ENCODE measurements at places on chromosomes 2 and 18.

- DNase-seq = no peak
Measured at GRCh38 chr2:101354420-101355311, 32.6 kb downstream of the CREG2 start.

DNA sequence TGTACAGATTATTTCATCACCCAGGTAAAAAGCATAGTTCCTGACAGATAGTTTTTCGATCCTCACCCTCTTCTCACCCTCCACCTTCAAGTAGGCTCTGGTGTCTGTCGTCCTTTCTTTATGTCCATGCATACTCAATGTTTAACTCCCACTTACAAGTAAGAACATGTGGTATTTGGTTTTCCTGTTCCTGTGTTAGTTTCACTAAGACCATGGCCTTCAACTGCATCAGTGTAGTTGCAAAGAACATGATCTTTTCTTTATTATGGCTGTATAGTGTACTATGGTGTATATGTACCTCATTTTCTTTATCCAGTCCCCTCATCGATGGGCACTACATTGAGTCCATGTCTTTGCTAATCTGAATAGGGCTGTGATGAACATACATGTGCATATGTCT is 184.2 kb downstream of the KCNJ3 start:
- no peak for DNase-seq

DNA sequence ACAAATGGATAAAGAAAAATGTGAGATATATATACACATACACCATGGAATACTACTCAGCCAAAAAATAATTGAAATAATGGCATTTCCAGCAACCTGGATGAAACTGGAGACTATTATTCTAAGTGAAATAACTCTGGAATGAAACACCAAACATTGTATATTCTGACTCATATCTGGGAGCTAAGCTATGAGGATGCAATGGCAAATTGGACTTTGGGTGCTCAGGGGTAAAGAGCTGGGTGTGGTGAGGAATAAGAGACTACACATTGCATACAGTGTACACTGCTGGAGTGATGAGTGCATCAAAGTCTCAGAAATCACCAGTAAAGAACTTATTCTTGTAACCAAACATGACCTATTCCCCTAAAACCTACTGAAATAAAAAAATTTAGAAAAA is 636.0 kb upstream of the LRATD1 start:
- no peak for DNase-seq

DNA sequence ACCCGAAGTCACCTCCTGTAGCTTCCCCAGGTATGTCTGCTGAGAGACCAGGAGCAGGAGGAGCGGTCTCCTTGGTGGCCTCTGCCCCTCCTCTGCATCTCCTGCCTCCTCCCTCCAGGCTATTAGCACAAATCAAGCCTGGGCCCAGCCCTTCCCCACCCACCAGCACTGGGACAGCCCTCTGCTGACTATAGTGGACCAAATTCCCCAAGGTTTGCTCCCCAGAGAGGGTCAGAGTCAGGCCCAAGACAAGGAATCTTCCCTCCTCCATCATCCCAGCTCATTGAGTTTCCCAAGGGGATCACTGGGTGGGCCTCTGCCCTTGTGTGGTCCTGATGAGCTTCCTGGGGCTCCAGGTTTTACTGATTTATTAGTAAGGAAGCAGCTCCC is 62.1 kb downstream of the EMILIN2 start:
- DNase-seq = no peak

- no peak for DNase-seq
Measured at GRCh38 chr18:53644799-53645471, 579.5 kb downstream of the MBD2 start.

DNA sequence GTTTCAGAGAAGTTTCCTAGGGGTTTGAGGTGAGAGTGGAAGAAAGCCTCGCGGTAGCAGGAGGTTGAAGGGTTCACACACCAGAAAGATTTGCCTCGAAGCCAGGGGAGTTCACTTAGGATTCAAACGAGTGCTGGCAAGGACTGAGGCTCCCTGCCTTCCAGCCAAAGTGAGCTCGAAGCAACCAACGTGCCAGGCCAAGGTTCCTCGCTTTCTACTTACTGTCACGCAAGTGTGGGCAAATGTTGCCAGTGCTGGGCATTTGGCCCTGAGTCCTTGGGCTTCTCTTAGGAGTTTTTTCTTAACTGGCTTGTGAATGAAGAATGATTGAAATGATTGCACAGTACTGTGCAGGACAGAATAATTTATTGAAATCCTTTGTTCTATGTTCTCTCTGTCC is 53.6 kb downstream of the TMEM178A start:
- DNase-seq = no peak

GRCh38 chr2:36618381-36618780 is 20.4 kb upstream of the FEZ2 start:
- DNase-seq = no peak

- no peak for DNase-seq
Measured at GRCh38 chr2:159515441-159515840, 100.9 kb downstream of the BAZ2B start.

GRCh38 chr2:39664888-39665591 is 677 bp upstream of the TMEM178A start:
- no peak for DNase-seq

DNA sequence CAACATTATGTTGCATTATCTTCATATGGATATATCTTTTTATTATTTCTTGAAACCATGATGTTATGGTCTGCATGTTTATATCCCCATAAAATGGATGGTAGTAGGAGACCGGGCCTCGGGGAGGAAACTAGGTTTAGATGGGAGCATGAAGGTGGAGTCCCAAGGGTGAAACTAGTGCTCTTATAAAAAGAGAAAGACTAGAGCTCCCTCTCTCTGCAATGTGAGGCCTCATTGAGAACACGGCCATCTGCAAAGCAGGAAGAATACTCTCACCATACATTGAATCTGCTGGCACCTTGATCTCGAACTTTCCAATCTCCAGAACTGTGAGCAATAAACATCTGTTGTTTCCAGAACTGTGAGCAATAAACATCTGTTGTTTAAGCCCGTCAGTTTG is 64.0 kb downstream of the NXPH2 start:
- DNase-seq = no peak

DNA sequence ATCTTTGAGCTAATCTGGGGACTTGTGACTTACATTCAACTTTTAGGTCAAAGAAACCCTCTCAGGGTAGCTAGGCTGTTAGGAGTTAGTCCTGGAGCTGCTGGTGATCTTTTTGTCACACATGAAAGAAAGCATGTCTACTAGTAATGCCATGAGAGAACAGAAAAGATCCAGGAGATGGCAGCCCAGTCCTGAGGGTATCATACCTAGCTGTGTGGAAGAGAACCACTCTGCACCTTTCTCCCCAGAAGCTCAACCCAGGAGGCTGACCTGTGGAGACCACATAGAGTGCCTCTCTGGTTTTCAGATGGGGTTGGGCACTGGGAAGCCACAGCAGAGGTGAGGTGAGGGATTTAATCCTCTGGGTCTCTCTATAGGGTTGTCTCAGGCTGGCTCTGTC is 460.2 kb upstream of the UBE2E3 start:
- DNase-seq = no peak

DNA sequence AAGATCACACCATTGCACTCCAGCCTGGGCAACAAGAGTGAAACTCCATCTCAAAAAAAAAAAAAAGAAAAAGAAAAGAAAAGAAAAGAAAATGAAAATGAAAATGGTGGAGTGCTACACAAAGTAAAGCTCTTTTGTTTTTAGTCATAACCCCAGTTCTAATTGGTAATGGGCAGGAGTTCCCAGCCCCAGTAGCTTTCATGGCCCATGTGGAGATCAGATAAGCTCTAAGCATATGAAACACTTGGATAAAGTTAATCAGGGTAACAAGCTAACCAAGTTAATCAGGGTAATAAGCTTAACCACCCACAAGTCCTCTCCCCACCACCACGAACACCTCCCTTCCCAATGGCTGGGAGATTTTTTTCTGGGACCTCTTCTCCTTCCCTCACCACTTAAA is 240.8 kb downstream of the BCL11A start:
- DNase-seq = no peak

- DNase-seq = no peak
Measured at GRCh38 chr18:13444430-13445240, 226.1 kb downstream of the LDLRAD4 start.

- DNase-seq = no peak
Measured at GRCh38 chr18:47191961-47192360, 15.8 kb upstream of the IER3IP1 start.

DNA sequence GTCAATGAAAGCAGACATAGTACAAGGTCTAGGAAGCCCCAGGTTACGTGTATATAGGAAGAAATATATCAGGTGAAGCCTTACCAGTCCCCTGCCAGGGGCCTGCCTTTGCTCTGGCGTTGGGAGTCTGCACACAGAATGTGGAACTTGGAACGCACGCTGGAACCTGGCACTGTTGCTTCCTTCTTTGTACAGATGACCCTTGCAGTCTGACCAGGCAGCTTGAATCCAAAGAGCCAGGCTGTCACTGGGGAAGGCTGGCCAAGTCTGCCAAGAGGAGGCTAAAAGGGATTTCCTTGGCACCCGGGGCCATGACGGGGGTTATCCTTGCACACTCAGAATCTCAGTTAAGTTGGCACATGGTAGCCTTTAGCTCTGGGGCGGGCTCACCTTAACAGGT is 39.5 kb downstream of the TMEM247 start:
- no peak for DNase-seq

All from NCI-H2107 (cell line).